Effector memory CD4-positive, alpha-beta T cell (primary cell): ENCODE measurements at places on chromosomes 12 and 14.

DNA sequence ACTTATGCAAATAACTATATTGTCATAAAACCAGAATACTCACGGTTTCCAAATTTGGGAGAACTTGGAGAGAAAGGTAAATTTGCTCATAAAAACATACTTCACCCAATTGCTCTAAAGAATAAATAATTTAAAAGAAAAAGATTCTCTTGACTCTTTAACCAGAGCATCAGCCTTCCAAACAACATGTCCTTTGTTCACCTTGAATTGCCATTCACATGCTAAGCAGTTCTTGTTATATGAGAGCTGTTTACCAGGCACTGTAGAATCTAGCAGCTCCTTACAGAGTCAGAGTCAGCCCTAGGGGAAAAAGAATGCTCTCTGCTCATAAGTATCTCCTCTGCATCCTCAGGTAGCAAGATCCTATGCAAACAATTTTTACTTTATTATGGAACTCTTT, 10.2 kb downstream of the SLCO1A2 start:
- no peak overlapping the region for H3K4me3 ChIP-seq
- no peak for DNase-seq
- no peaks in the 10 kb centered on the region for H3K36me3 ChIP-seq
- H3K27me3 ChIP-seq: no peaks in the 10 kb centered on the region

DNA sequence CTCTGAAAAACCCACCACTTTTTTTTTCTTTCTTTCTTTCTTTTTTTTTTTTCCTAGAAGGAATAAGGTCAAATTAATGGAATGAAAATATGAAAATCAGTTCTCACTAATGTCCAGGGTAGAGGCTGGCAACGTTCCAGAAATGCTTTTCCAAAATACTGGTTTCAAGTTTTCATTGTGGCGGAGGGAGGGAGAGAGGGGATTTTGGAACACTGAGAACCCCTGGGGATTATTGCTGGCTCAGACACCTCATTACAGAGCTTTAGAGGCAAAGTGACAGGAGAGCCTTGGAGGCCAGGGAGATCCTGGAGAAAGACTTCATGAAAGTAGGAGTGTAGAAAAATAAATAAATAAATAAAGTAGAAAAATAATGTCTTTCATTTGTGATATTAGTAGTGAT, 45.4 kb downstream of the ALX1 start:
- H3K4me3 ChIP-seq: no peak overlapping the region
- DNase-seq: no peak
- no peaks in the 10 kb centered on the region for H3K4me1 ChIP-seq
- no peaks in the 10 kb centered on the region for H3K36me3 ChIP-seq

DNA sequence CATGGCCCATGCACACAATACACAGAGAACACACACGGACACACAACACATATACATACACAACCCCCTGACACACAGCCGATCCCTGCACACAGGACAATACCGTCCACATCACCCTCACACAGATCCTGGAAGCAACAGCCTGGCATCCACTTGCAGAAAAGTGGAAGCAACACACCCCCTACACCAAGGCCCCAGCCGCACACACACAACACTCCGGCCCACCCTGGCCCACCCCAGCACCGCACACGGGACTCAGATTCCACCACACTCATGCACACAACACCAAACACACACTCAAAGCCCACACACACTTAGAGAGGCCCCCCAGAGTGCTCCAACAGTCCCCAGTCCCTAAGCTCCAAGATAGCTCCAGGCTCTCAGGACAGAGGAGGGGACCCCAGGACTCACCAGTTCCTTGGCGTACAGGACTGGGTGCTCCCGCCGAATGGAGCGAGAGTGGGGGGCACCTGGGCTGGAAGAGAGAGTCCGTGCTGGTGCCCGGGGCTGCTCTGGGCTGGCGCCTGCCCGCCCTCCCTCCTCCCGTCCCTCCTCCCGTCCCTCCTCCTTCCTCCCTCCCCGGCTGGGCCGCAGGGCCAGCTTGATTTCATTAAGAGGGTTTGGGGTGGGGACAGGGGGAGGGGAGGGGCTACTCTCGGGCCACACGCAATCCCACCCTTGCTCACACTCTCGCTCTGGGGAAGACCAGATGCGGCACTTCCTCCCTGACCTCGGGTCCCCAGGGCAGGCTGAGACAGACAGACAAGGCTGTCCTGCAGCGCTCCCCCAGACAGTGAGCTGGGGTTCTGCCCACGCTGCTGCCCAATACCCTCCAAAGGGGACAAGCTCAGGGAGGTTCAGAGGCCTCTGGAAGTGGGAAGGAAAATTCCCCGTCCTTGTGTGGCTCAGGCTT, at the start of gene TMEM119:
TMEM119 (minus strand) TSS at position 526 of the 913 bp plus-strand sequence. CDS start 5,701 bp downstream, outside the sequence.
- no peaks in the 10 kb centered on the region for H3K4me1 ChIP-seq
- H3K27me3 ChIP-seq: no peaks in the 10 kb centered on the region
- no peak within 1 kb of the TSS for H3K4me3 ChIP-seq
- H3K27ac ChIP-seq: no peak within 1 kb of the TSS

DNA sequence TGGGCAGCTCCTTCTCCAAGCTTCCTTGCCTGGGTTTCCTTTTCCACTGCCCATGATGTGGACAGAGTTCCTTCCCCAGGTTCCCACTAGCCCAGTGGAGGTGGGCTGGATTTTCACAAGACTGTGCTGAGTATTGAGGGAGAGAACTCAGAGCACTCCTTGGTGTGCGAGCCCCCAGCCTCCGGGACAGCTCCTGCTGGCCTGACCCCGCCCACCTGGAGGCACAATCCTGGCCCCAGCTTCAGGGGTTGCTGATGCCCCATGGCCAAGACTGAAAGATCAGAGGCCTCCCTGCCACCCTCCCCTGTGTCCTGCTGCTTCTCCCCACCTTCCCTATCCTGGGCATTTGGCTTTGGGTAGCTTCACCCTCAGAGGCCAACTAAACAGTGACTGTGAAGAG, 7.7 kb downstream of the KCNH3 start:
- H3K4me1 ChIP-seq: peaks cover 12% of the 10 kb centered on the region
- H3K4me3 ChIP-seq: no peak overlapping the region
- no peaks in the 10 kb centered on the region for H3K36me3 ChIP-seq
- H3K27ac ChIP-seq: no peak overlapping the region
- peaks cover 15% of the 10 kb centered on the region for H3K27me3 ChIP-seq

GRCh38 chr12:46490635-46491034, 118.1 kb upstream of the SLC38A2 start:
- no peaks in the 10 kb centered on the region for H3K27me3 ChIP-seq
- no peak overlapping the region for H3K27ac ChIP-seq
- no peaks in the 10 kb centered on the region for H3K4me1 ChIP-seq
- no peaks in the 10 kb centered on the region for H3K36me3 ChIP-seq
- DNase-seq: no peak
